ENCODE measurements at places on chromosomes 3 and 15. TPM values are rescaled to one million over a fixed set of nuclear protein-coding genes. Genes with fewer than 3 reads are reported as not detected.

ISLR gene
- total RNA-seq = 14.5 TPM

USF3 gene
- 16.8 TPM for total RNA-seq

PTH1R gene
- 4.2 TPM for total RNA-seq

SEC62 gene
- total RNA-seq = 144 TPM

FEZF2 gene
- total RNA-seq = 1.6 TPM

ITGA11 gene
- total RNA-seq = 0.92 TPM

CCR8 gene
- total RNA-seq = not detected

FBXO40 gene
- not detected for total RNA-seq

ANKRD34C gene
- 0.92 TPM for total RNA-seq
